M059J (cell line): ENCODE measurements at places on chromosomes 12 and 14.

DNA sequence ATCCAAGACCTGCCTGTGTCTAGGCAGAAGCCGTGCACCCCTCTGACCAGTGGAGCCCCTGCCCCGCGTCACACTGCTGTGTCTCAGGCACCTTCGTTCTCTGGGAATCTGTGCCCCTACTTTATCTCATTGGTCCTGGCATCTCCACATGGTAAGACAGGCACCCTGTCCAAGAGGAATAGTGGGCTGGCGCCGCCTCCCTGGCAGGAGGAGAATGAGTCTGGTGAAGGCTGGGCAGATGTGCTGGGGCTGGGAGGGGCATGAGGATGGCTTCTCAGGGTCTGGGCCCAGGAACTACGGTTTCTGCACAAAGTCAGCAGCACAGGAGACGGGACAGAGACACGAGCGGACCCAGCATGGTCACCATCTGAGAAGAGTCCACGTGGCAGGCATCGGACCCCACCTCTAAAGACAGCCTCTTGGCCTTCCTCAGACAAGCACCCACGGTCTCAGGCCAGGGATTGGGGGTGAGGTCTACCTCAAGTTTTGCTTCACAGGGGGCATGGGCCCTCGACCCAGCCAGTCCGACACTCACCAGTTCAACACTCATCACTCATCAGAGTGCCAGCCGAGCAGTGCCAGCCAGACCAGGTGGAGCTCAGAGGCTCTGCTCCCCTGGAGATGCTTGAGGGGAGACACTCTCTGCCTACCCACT lies 306.7 kb downstream of the ADGRD1 start:
- no peak for DNase-seq

- DNase-seq, result no peak
Observed at GRCh38 chr12:91511795-91512420, 329.3 kb upstream of the DCN start.

- DNase-seq, result no peak
Observed at GRCh38 chr12:20260851-20261250, 107.5 kb upstream of the PDE3A start.

- DNase-seq, result no peak
Observed at GRCh38 chr12:47160316-47161244, 80.8 kb upstream of the AMIGO2 start.

DNA sequence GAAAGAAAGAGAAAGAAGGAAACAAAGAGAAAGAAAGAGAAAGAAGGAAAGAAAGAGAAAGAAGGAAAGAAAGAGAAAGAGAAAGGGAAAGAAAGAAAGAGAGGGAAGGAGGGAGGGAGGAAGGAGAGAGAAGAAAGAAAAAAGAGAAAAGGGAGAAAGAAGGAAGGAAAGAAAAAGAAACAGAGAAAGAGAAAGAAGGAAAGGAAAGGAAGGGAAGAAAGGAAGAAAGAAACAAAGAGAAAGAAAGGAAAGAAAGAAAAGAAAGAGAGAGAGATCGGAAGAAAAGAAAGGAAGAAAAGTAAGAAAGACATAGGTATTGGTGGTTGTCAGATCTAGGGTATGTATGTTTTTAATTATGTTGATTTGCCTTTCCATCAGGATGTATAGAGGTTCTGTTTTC lies 342.3 kb downstream of the FOXG1 start:
- no peak for DNase-seq

DNA sequence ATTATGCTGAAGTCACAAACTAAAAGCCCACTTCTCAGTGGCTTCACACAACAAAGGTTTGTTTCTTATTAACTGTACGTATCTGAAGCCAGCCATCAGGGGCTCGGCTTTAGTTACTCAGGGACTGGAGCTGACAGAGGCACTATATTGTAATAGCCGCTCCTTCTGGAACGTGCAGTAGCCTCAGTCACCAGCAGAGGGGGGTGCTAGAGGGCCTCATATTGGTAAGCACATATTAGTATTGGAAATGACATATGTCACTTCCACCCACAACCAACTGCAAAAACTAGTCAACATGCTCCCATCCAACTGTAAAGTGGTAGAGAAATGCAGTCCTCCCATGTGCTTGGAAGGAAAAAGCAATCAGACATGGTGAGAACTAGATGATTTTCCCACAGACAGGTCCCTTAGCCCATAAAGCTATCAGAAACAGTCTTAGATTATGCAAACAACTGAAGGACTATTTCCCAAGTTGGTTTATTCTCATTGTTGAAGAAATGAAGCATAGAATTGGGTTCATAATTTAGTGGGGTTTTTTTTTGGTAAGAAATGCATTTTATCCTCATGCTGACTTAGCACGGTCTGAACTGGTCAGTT lies 183.6 kb upstream of the G2E3 start:
- peak; percentile 40 for DNase-seq

GRCh38 chr12:50088577-50089335 lies 3.6 kb downstream of the SMARCD1 start:
- peak; percentile 64 for DNase-seq

GRCh38 chr12:170371-171225 lies 43.4 kb downstream of the SLC6A12 start:
- DNase-seq, result no peak

DNA sequence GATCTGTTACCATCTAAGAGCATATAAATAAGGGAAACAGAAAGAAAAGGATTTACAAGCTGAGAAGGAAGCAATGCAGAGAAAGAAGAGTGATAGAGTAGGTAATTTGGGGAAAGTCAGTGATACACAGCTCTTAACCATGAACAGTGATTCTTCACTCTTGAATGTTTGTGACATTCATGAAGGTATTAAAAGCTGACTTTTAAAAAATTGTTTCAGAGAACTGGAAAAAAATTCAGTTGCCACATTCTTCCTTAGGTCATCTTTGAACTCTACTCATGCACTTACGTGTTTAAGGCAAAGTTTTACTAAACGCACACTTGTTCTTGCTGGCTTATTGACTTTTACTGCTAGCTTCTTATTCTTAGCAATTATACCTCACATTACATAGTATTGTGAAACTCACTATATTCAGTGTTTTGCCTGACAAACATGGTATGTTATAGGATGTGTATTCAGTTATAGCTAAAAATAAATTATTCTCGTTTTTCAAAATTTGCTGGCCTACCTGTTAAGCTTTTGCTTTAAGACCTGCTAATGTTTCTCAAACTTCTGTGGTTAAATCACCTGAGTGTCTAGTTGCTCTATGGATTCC lies 10.9 kb downstream of the HIF1A start:
- DNase-seq, result no peak

GRCh38 chr12:25083211-25083610 lies 111.7 kb downstream of the DNAI7 start:
- DNase-seq, result no peak

GRCh38 chr12:3020399-3020798 lies 56.8 kb upstream of the TSPAN9 start:
- no peak for DNase-seq
